Fibroblast of skin of right quadriceps (primary cell): ENCODE measurements at places on chromosomes 1 and 21.

- DNase-seq = peak; percentile 91
Observed at GRCh38 chr1:24015221-24016210, 35.4 kb upstream of the SRSF10 start.

DNA sequence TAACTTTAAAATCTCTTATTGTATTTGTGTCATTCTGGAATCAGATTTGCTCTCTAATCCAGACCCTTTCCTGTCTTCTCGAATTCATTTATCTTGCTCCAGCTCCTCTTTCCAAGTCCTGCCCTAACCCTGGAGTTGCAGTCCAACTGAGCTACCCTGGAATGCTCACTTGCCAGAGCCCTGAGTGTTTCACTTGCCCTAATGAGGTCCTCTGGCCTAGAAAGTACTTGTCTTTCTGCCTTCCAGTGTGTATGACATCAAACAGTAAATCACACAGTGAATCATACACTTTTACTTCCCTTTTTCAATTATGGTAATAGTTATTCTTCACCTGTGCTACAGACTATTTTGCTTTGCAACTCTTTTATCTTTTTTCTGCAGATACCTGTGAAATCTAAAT, 96.9 kb downstream of the NEK7 start:
- DNase-seq = peak; percentile 63

DNA sequence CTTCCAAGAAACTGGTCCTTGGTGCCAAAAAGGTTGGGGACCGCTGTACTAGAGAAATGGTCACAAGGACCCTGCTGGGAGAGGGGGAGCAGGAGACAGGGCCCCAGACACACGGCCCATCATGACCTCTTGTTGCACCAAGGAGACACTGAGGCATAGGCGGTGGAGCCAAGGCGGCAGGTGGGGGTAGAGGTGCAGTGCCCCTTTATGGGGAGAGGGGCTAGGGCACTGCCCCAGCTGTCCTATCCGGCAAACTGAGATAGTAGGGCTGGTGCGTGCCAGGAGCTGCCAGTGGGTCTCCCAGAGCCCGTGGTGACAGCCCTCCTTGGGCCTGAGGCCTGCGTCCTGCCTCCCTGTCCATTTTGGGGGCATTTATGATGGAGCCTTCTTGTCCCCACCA, 20.3 kb downstream of the TNNT2 start:
- DNase-seq = no peak

- no peak for DNase-seq
Observed at GRCh38 chr1:21783679-21784603, 992 bp upstream of the USP48 start.

- DNase-seq = no peak
Observed at GRCh38 chr1:174169342-174169741, 10.0 kb downstream of the RABGAP1L start.

DNA sequence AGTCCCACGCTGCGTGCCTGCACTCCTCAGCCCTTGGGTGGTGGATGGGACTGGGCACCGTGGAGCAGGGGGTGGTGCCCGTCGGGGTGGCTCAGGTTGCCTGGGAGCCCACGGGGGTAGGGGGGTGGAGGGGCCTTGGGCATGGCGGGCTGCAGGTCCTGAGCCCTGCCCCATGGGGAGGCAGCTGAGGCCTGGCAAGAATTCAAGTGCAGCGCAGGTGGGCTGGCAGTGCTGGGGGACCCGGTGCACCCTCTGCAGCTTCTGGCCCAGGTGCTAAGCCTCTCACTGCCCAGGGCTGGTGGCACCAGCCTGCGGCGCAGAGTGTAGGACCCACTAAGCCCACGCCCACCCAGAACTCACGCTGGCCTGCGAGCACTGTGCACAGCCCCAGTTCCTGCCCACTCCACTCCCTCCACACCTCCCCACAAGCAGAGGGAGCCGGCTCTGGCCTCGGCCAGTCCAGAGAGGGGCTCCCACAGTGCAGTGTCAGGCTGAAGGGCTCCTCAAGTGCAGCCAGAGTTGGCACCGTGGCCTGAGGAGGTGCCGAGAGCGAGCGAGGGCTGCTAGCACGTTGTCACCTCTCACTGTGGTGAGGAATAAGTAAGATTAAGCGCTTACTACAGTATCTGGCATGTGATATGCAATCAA, 12.8 kb downstream of the TNNI3K start:
- no peak for DNase-seq

- no peak for DNase-seq
Observed at GRCh38 chr1:28577052-28577678, 14.9 kb upstream of the RAB42 start.

- no peak for DNase-seq
Observed at GRCh38 chr1:42333662-42334239, 1.3 kb downstream of the FOXJ3 start.

GRCh38 chr1:192157067-192157466, 1.2 kb upstream of the RGS18 start:
- DNase-seq = no peak

DNA sequence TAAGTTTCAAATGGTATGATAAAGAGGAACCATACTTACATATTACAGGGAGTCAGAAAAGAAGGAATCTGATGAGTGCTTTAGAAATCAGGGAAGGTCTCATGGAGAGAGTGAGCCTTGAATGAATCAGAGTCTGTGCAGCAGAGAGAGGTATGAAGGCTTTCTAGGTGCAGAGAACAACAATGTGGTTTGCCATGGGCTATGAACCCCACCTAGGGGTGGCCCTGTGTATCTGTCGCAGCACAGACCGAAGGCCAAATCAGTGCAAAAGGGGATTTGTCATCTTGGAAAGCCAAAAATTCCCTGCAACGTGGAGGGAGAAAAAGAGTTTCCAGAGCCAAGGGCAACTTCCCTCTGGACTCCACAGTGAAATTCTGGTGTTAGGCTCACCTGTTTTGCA, 3.5 kb downstream of the PAPPA2 start:
- peak; percentile 6 for DNase-seq

DNA sequence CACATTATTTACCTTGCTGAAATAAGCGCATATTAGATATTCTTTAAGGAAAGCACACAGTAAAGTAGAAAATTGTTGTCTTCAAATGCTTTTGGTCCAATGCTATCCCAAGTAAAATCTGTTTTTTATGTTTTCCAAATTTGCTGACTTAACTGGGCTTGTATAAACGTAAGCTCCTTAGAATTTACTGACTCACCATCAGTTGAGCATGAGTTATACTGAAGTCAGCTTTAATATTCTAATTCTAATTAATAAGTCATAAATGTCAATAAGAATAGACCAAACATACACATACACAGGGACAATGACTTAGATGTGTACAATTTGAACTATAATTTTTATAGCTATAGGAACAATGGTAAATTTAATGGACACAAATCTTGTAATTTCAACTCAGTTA, 319.2 kb downstream of the TPR start:
- peak; percentile 21 for DNase-seq

DNA sequence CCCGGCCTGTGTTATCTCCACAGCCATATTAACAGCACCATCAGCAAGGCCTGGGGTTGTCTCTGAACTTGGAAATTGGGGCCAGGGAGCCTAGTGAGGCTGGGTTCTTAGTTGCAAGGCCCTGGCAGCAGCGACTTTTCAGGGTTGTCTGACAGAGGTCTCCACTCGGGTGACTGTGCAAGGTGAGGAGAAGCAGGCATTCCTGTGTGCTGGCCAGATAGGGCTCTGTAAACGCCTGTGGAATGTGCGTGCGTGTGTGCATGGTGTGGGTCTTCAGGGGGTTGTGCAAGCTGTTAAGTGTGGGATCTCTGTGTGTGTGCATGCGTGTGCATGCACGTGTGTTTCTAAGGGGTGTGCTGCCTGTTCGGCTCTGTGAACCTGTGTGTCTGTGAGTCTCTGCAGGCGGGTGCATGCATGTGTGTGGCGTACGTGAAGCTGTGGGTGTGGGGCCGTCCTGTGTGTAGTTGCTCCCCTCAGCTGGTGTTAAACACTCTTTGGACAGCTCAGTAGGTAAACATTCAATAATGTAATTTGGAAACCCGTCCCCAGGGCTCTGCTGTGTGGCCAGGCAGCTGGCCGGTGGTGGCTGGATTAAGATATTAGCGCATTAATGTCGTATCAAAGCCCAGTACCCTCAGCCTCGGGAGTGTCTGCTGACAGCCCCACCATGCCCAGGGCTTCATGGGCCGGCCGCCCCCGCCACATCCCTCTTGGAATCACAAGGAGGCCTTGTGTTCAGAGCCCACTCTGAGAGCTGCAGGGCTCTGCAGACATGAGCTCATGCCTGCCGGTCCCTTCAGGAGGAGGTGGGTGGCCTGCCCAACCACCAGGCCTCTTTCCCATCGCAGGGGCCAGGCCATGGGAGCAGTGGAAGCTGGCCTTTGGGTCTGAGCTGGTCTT, 189.9 kb downstream of the FOXD2 start:
- no peak for DNase-seq

GRCh38 chr1:205670150-205670446, 10.2 kb downstream of the SLC45A3 start:
- DNase-seq = no peak

DNA sequence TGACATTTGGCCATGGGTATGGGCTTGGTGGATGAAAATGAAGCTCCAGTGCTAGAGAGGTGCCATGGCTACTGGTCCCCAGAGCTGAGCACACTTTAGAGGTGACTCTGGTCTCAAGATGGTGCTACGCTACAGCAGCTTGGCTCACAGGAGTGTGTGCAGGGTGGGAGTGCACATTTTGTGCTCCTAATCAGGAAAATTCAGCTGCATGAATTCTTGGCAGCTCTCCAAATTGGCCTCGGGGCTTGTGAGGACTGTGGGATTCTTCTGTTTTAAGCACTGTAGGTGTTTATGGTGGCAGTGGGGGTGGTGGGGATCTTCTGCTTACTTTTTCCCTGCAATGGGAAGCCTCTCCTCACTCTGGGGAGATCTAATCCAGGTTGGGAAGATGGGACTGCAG, 17.3 kb upstream of the TIPRL start:
- DNase-seq = no peak
